Right renal pelvis (tissue), 4 donors: ENCODE measurements at places on chromosomes 6 and 20.

GRCh38 chr6:87824958-87825491, 123.0 kb upstream of the AKIRIN2 start:
- DNase-seq = no peak

DNA sequence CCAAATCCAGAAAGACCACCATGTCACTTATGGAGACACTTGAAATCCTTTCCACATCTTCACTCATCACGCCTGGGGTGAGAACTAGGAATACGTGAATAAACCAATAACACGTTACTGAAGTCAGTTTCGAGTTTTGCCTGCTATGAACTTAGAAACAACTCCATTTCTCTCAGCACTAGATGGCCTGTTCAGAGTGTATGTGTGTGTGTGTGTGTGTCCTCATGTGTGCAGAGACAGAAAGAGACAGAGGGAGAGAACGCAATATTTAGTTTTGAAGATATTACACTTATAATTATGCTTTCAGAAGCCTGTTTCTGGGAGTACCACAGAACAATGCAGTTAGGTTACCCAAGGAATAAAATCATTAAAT, 81.2 kb upstream of the CCN6 start:
- no peak for DNase-seq

- no peak for DNase-seq
These were observed 54.7 kb upstream of the HFE start for GRCh38 chr6:26032340-26033084.

DNA sequence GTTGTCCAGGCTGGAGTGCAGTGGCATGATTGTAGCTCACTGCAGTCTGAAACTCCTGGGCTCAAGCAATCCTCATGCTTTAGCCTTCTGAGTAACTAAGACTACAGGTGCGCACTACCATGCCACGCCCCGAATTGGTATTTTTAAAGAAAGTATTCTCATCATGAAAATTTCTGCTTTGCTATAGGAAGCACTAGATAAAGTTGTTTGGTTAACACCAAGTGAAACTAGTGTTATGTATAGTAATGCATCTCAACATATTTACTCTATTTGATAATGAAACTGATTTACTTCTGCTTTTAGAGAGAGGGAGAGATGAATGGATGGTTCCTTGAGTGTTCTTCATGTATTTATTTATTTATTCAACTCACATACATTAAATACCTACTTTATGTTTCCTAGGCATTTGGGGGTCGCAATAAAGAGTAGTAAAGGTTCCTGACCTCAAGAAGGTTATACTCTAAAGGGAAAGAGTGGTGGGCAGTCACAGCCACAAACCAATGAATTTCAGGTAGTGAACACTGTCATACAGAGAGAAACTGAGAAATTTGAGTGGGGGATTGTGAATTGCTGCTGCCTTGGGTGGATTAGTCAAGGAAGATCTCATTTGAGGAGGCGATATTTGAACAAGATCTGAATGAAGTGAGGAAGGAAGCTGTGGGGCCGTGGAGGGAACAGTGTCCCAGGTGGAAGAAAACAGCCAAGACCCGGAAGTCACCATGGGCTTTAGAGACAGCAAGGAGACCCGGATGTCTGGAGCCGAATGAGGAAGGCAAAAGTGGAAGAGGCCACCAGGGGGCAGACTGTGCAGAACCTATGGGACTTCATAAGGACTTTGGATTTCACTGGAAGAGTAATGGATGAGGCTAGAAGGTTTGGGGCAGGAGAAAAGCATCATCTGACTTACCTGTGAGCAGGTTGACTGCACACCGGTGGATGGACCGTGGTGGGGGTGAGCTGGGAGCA, 185.6 kb downstream of the TSHZ2 start:
- no peak for DNase-seq

DNA sequence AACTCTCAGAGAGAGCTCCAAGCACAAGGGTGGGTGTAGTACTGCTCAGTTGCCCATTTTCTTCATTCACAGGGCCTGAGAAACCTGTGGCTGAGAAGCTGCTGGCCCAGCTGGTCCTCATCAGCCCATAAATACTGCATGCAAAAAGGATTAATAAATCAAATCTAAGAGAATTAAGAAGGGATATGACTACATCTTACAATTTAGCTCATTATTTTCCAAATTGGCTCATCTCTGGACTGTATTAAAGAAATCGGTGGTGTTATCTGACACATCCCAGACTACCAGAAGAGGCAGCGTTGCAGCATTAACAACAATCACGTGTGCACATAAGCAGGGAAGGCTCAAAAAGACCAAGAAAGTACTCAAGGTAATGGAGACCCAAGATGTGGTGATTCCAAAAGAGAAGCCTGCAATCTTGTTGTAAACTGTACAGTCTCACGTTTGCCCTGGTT, 90.7 kb downstream of the CD24 start:
- no peak for DNase-seq

GRCh38 chr6:26576929-26577719, 19.6 kb upstream of the ABT1 start:
- DNase-seq = no peak

GRCh38 chr6:30020626-30021025, 40.4 kb upstream of the POLR1H start:
- DNase-seq = no peak

- DNase-seq = no peak
These were observed 11.0 kb upstream of the FBXL4 start for GRCh38 chr6:98958776-98959175.

GRCh38 chr6:118580585-118581419, 32.7 kb downstream of the PLN start:
- no peak for DNase-seq

DNA sequence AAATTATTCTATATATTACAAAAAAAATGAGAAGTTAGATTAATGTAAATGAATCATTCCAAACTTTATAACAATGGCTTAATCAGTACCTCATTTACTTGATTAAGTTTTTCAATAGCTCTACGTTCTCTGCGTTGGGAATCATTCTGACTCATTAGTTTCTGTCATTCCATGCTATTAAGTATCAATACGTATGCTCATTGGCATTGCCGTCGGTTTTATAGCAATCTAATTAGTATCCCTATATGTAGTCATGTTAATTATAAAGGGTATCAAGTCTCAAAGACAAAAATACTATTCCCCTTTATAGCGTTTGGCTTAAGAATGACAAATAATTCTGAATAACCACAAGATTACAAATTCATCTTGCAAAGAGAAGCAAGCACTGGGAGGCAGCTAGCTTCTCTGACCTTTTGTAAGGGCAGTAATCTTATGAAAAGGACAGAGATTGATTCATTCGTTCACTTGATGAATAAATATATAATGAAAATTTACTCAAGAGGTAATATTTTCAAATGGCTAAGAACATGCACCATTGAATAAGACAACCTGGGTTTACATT, 41.8 kb downstream of the OLIG3 start:
- no peak for DNase-seq

GRCh38 chr6:143394389-143394788, 56.1 kb downstream of the ADAT2 start:
- no peak for DNase-seq

DNA sequence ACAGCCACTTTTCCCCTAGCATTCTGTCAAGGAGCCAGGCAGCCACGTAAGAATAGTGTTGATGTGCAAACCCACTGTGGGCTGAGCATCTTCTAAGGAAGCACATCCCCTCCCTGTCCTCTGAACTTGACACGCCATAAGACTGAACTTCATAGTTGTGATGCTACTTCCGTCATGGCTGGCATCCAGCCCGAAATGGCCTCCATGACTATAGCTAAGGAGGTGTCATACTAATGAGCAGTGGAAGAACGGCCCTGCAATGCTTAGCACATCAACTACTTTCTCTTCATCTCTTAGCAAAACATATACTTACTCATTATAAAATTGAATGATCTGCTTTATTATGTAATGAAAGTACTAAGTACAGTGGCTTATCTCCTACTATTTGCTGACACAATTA, 110.2 kb downstream of the GJA10 start:
- no peak for DNase-seq

GRCh38 chr20:62805711-62806382, 1.2 kb downstream of the OGFR start:
- no peak for DNase-seq
